Progenitor cell of endocrine pancreas (in vitro differentiated cells): ENCODE measurements at places on chromosomes 2 and 18.

DNA sequence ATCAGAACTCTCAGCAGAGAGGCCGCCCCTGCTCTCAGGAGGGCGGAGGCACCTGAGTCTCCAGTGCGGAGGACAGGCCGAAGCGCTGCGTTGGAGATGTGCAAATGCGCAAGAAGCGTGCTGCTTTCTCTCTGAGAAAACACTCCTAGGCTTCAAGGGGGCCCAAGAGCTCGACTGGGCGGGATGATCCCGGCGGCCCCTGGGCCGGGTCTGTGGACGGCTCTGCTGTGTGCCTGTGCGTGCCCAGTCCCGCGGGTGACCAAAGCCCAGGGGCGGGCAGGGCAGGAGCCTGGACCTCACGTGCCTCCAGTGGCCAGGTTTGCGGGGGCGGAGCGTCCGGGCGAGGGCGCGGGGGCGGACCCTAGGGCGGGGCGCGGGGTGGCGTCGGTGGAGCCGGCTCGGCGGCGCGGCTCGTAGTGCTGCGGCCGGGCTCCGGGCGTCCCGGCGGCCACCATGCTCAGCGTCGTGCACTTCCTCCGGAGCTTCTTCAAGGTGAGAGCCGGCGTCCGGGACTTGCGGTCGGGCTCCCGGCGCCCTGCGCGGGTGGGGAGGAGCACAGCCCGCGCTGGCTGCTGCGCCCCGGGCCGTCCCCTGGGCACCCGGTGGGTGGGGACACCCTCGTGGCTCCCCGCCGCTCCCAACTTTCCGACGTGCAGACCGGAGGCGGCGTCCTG lies at the start of gene ARHGEF4:
Gene ARHGEF4, plus strand, starts transcription at position 414 of the 674 bp plus-strand sequence. Its CDS starts 40 bp downstream, at position 454.
- DNase-seq, result peak; percentile 67

GRCh38 chr18:33584548-33585430 lies 6.8 kb downstream of the ASXL3 start:
- no peak for DNase-seq

- DNase-seq, result no peak
These were observed 506.7 kb downstream of the CMPK2 start for GRCh38 chr2:6358985-6359384.

DNA sequence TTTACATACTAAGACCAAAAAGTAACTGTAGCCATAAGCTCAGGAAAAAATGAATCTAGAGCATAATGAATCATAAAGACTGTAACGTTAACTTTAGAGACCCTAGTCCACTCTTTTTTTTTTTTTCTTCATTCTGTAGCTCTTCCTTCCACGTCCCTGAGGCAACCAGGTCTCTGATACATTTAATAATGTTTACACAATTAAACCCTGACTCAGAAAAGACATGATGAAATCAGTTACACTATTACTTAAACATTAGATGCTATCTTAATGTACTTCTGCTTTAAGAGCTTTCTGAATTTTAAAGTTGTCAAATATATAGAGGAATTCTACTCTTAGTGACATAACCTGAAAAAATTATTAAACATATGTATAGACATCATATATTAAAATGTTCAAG lies 1121.5 kb upstream of the DDX18 start:
- no peak for DNase-seq

- DNase-seq, result no peak
These were observed 694.7 kb downstream of the CBLN2 start for GRCh38 chr18:71849407-71849806.

DNA sequence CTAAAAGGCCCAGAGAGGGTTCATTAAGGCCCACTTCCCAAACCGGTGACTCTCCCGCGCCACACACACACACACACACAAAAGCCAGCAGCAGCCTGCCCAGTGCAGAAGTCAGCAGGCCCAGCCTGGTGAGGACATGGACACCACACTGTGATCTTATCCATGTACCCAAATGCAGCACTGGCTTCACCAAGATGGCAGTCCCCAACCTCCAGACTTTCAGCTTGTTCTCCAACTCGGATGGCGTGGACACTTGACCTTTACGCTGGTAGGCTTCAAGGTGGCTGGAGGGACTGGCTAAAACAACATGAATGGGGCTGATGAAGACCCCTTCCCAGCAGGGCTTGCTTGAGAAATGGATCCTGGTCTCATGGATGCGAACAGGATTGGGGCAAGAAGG lies 50.4 kb downstream of the TNS1 start:
- no peak for DNase-seq

DNA sequence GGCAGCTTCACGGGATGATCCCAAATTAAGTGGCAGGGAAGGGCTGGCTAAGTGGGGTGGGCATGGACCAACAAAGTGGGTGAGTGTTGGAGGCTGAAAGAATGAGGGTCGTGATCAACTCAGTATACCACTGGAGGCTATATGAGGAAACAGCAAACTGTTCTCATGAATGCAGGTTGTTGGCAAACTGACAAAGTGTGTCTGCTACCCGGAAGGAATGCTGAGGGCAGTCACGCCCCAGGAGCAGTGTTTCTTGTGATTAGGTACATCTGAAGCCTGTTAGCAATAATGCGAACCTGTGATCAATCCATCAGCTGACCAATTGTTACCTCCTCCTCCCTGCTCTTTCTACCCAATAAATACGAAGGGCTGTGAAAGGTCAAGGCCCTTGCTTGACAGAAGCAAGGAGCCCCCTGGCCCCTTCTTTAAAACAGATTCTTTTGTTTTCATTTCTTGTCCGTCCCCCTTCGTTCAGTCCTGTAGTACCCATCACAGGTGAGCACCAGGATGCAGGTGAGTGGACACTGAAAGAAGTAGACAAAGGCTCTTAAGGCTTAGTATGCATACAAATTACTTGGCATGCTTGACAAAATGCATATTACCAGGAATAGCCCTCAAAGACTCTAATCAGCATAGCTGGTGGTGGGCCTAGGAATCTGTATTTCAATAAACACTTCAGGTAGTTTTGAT lies 67.9 kb downstream of the LOXHD1 start:
- no peak for DNase-seq

DNA sequence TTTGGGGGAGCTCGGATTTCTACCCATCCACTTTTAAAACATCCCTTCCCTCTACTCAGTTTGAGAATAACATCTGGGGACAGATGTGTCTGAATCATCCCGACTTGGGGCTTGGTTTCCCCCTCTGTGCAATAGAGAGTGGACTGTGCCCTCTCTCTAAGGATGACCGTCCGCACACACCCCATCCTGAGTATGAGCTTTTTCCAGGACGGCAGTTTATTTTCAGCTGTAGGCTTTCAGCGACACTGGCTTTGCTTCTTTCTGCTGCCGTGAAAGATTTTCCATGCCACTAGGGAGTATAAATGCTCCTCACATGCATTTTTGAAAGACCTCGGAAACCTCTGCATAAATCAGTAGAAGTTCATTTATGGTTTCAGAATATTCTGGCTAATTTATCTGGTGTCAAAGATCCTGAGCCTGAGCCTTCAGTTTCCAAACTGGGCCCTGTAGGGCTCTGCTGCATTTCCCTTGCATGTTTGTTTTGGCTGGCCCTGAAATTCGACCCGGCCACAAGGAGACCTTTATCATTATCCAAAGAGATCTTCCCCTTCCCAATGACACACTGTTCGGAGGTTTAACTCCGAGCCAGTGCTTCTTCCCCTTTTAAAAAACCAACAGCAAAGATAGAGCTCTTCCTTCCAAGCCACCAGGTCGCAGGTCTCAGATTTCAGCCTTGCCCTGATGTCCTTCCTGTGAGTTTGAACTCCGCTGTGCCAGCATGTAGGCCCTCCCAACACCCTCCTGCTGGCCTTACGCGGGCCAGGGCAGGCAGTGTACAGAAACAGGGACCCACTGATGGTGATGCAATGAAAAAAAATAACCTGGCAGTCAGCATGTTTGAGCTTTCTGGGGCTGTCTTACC lies 53.3 kb downstream of the FECH start:
- DNase-seq, result no peak

DNA sequence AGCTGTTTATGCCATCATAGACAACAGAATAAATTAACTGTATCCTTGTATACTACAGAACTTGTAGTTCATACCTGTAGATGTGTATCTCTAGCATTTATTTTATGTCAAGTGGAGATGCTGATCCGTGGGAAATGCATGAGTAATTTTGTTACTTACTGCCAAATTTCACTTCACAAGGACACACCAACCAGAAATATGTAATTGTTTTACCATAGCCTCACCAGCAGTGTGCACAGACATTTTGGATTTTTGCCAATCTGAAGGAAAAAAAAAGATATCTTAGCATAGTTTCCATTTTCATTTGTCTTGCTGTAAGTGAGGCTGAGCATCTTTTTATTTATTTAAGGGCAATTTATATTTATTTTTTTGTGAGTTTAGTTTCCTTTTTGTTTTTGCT lies 265.1 kb upstream of the OSR1 start:
- DNase-seq, result no peak

DNA sequence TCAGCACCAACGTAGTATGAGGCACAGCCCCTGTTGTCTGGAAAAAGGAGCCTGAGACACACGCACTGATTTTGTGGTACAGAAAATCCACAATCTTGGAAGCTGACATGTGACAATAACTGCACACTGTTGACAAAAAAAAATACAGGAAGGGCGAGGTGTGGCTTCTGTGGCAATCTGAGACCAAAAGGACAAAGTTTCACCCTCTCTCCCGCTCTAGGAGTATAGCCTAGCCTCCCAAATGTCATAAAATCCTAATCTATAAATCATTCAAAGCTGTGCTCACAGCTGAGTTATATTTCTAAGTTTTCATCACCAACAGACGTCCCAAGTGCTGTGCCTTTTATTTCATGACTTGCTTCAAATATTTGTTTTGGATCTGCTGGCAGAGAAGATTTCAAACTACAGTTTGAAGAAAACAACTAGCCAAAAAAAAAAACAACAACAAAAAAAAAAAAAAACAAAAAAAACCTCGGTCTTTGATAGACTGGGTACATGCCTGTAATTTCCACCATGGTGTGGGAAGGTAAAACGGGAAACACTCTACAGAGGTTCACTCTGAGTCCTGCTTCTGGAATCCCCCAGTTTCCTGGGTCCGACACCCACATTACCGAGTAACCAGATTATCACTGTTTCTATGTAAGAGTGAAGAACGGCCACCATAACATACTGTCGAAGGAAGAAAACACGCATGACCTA lies 61.0 kb downstream of the C2orf76 start:
- DNase-seq, result no peak

DNA sequence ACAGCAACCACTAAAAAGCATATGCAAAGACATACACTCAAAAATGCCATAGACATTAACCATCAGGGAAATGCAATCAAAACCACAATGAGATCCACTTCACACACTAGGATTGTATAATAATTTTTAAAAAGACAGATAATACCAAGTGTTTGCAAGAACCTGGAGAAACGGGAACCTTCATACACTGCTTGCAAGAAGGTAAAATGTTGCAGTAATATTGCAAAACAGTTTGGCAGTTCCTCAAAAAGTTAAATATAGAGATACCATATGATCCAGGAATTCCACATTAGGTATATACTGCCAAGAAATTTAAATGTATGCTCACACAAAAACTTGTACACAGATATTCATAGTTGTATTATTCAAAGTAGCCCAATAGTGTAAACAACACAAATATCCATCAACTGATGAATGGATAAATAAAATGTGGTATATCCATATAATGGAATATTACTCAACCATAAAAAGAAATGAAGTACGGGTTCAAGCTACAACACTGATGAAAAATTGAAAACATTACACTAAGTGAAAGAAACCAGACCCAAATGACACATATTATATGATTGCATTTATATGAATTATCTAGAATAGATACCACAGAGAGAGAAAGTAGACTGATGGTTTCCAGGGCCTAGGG lies 14.7 kb upstream of the CHMP3 start:
- no peak for DNase-seq

GRCh38 chr2:175175896-175176295 lies 5.6 kb downstream of the ATP5MC3 start:
- DNase-seq, result no peak

GRCh38 chr18:44341759-44342158 lies 338.9 kb upstream of the SETBP1 start:
- DNase-seq, result no peak

DNA sequence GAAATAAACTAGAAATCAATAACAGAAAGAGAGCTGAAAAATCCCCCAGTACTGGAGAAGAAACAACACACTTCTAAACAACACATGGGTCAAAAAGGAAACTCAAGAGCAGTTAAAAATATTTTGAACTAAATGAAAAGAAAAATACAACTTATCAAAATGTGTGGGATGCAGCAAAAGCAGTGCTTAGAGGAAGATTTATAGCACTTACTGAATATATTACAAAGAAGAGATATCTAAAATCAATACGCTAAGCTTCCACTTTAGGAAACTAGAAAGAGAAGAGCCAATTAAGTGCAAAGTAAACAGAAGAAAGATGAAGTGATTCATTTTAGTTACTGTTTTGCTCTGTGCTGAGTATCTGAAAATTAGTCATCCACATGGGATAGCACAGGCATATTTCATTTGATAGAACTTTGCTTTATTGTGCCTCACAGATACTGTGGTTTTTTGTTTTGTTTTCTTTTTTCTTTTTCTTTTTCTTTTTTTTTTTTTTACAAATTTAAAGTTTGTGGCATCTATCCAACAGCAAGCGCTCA lies 17.0 kb downstream of the TGFA start:
- no peak for DNase-seq

DNA sequence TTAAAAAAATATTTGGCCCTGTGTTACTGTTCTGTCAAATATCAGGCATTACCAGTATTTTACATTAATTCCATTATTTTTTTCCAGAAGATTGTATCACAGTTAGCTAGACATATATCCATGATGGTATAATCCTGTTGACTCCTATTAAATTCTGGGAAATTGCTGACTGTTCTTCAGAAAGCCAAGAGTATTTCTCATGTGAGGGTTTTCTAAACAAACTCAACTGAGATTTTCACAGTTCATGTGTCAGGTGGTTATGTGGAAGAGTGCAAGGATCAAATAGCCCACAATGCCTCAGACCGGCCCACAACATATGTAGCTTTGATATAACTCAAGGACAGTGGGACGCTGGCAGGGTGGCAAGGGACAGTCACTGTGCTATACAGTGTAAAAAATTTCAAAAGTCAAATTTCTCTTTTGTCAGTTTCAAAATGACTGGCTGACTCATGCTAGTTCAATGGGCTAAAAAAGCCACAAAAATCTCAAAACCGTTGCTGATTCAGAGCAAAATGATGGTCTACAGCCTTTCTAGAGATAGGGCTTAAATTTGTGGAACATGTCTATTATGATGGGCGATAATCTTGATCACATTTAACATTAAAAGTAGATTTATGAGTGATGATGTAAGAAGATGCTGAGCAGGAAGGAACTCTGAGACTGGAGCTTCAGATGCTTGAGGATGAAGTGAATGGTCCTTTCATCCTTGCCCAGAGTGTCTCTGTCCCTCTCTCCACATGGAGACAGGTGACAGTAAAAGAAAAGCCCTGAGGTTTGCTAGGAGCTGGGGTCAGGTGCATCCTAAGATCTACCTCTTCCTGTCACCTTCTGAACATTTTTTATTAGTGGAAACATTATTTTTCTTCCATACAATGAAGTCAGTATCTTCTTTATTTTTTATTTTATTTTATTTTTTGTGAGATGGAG lies 175.8 kb upstream of the PIEZO2 start:
- DNase-seq, result no peak

DNA sequence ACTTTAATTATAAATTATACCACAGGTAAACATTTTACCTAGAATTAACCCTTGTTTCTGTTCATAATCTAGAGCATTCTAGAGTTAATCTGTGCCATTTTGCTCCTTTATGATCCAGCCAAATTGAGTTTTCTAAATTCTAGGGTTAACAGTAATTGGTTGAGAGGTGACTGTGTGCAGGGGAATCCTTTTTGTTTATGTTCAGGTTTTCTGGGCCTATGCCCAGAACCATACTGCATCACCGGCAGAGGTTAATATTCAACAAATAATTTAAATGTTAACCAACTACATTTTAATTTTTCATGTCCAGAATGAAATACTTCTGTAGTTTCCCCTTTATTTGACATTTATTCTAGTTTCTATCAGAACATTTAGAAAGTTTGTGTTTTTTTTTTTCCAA lies 32.3 kb downstream of the CARF start:
- DNase-seq, result no peak

- no peak for DNase-seq
These were observed 37.9 kb downstream of the CCDC150 start for GRCh38 chr2:196677404-196677803.
